ENCODE measurements at places on chromosomes 6 and 20.
A peak's percentile ranks its signal among the peaks of the same experiment; 100 is the strongest.

GRCh38 chr6:3803627-3804468 is 45.3 kb upstream of the FAM50B start:
- peak; percentile 50 for DNase-seq

- no peak for DNase-seq
Measured at GRCh38 chr6:90415178-90415577, 118.5 kb upstream of the BACH2 start.

DNA sequence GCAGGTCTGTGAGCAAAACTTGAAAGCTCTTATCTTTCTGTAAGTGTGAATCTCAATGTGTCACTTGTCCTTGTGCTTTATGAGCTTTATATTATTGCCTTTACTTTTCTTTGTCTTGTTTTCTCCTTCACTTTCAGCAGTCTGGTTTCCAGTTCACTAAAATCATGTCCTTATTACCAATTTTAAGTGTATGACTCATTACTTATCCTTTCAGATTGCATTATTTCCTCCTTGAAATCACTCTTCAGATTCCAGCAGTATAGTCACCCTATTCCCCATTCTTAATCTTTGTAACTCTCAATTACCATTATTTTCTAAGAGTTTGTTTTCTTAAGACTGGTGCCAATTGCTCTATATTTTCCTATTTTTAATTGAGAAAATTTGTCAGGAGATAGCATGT is 117.4 kb upstream of the GRIK2 start:
- no peak for DNase-seq

DNA sequence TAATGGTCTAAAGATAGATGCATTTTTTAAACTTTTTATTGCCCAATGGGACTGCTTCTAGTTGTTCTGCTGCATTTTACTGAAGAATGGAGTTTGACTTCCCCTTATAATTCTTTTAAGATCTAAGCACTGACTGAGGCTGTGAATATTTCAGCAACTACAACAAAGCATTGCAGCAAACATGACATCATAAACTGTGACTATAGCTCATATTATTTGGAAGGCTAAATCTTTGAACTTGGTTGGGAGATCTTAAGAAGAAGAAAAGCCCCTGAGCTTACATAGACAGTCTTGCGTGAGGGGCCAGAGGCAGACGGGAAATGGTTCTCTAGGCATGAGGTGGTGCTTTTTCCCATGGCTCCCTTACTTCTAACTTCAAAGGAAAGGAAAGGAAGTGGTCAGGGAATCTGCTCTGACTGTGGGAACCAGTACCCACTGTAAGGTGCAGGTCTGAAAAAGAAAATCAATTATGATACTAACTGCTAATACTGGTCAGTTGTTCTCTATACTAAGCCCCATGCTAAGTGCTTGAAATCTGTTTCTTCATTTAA is 14.8 kb downstream of the HEY2 start:
- DNase-seq, result no peak

DNA sequence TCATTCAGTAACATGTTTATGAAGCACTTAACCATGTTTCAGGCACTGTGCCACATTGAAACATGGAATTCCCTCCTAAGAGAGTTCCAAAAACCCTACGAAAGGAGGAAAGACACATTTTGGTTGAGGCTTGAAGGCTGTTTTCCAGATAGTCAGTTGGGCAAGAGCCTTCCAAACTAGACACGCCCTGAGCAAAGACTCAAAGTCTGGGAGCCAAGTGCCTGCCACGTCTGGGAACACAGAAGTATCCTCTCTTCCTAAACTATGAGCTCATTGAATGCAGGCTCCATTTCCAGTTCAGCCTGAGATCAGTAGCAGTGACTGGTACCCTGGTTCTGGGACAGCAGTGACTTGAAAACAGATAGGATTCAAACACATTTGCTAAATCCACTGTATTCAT is 74.5 kb upstream of the FAM8A1 start:
- DNase-seq, result no peak

- peak; percentile 80 for DNase-seq
Measured at GRCh38 chr6:15901141-15902115, 227.5 kb upstream of the MYLIP start.

DNA sequence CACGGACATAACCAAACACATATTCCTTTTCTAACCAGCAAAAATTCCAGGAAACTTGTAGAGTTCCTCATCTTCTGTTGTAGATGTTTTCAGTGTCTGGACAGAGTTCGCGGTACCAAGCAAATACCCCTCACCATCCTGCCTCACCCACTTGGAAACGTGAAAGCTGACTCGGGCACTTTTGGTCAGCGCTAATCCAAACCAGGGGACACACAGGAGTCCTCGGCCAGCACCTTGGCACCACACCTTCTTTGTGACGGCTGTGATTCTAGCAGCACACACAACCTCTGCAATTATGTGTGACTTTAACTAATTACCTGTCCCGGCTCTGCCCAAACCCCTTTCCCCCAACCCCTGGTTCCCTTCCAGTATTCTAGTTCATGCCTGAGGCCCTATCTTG is 58.1 kb downstream of the PLAGL1 start:
- no peak for DNase-seq

GRCh38 chr6:71043902-71044301 is 87.0 kb upstream of the B3GAT2 start:
- DNase-seq, result peak; percentile 17

DNA sequence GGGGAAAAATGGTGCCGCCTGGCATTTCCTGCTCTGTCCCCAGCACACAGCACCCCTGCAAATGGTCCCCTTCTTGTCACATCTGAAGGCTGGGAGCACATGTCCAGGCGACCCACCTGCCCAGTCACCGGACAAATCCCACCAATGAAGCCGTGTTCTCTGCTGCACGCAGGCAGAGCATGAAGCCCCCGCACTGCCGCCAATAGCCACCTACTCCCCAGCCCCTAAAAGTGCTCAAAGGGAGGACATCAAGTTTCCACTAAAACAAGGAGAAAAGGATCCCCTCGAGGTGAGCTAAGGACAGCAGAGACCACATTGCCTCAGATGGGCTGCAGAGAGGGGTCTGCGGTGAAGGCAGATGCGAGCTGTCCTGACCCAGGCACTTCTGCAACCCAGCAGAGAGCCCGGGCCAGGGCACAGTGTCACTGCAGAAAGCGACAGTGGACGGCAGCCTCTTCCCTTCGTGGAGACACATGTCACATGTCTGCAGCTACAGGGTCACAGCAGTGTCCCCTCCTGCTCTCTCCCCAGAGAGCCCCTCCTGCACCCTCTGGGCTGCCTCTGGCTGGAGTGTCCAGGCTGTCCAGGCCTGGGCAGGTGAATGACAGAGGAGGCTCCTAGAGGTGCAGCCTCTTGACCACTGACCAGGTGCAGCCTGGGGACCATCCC is 221.5 kb downstream of the PREX1 start:
- DNase-seq, result no peak

GRCh38 chr6:27177485-27178406 is 69.8 kb upstream of the PRSS16 start:
- DNase-seq, result peak; percentile 94

- no peak for DNase-seq
Measured at GRCh38 chr6:142841915-142842314, 103.1 kb downstream of the HIVEP2 start.

GRCh38 chr6:114272582-114272981 is 70.2 kb downstream of the HS3ST5 start:
- no peak for DNase-seq

DNA sequence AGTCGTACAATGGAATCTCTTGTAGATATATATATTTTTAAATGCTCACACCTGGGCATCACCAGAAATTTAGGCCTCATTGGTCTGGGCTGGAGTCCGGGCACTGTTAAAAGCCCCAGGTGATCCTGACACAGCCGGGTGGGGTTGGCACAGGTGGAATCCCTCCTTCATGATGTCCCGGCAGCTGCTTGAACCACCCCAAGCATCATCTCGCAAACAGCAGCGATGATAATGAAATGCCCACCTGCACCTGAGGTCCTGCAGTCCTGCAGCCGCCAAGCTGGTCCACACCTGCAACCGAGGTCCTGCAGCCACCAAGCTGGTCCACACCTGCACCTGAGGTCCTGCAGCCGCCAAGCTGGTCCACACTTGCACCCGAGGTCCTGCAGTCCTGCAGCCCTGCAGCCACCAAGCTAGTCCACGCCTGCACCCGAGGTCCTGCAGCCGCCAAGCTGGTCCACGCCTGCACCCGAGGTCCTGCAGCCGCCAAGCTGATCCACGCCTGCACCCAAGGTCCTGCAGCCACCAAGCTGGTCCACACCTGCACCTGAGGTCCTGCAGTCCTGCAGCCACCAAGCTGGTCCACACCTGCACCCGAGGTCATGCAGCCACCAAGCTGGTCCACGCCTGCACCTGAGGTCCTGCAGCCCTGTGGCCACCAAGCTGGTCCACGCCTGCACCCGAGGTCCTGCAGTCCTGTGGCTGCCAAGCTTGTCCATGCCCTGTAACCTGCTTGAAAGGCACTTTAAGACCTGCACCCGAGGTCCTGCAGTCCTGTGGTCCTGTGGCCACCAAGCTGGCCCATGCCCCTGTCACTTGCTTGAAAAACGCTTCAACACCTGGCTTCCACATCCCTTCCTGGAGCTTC is 261.2 kb downstream of the DLL1 start:
- no peak for DNase-seq

- peak; percentile 66 for DNase-seq
Measured at GRCh38 chr6:136723780-136724179, 68.5 kb downstream of the MAP3K5 start.

DNA sequence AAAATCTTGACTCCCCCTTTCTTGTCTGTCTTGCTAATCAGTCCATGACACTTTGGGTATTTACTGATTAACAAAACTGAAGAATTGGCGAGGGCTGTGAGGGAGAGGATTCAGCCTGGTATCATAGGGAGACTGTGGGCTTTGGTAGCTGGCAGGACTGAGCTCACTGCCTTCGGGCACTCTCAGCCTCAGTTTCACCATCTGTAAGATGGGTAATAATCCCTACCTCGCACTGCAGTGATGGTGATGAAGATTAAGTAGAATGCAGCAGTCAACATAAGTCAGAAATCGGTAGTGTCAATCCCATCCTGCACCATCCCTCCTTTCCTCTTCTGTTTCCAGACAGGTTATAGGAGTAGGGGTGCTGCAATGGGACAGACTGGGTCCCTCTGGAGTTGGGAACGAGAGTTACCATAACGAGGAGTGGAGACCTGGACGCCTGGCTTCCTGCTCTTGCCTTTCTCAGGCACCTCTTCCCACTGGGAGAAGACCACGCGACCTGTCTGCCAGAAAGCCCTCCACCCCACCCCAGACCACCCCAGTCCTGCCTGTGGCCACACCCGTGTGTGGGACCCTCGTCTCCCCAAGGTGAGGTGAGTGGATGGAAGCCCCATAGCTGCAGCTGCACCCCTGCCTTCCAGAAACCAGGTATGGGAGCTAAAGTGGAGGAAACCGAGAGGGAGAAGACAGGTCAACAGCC is 99.1 kb downstream of the SNX5 start:
- no peak for DNase-seq

- DNase-seq, result peak; percentile 80
Measured at GRCh38 chr6:30325150-30325872, 1.4 kb upstream of the TRIM39 start.

DNA sequence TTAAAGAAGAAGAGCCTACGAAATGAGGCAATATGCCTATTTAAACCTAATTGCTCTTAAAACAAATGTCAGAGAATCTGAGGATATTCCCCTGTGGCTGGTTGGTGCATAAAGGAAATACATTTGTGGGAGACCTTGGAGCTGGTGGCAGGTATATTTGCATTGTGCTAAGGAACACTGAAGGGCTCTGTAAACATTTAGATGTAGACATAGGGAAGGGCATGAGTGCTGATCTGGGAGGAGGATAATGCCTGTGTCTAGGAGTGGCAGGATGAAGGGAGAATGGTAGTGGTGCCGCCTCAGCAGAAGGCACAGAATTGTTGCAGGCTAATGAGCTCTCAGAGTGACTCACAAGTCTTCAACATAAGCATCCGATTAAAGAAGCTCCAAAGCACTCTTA is 85.8 kb downstream of the CD164 start:
- no peak for DNase-seq

GRCh38 chr6:67880939-67881705 is 754.0 kb upstream of the ADGRB3 start:
- DNase-seq, result no peak

GRCh38 chr20:50138120-50138478 is 15.4 kb downstream of the PEDS1 start:
- DNase-seq, result no peak

DNA sequence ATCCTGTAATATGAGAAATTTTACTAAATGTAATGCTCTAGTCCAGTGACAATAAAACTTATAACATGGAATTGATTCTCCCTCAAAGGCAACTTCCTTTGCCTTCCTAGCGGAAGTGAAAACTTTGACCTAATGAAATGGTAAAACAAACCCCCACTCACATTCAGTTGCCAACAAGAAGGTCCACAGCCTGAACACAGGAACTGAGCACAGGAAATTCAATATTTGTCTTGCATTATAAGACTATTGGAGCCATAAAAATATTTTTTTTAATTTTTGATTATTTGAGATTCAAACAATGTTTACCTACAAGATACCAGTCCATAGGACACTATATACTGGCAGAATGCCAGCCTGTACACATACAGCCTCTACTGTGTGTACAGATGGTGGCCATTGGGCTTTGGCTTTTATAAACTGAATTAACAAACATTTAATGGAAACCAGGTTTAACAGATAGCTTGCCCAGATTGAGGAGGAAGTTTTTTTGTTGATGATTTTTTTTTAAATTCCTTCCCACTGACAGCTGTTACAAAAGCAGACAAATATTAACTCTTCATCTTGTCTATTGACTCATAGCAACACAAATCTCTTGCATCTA is 481.5 kb upstream of the JAG1 start:
- no peak for DNase-seq

DNA sequence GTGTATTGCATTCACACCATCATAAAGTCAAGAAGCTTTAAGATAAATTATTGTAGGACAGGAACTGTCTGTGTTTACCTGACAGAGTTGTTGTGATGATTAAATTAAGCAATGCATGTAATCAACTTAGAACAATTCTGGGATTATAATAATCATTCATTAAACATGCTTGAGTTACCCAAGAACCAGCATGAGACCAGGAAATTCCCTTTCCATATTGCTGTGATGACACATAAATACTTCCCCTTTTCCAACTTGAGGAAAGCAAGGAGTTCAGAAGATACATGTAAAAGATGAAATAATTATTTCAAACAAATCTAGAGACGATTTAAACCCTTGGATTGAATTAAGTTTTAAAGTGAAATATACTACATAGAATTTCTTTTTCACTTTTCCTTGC is 404.4 kb downstream of the GJA1 start:
- DNase-seq, result no peak

- no peak for DNase-seq
Measured at GRCh38 chr6:136359851-136360250, 70.2 kb upstream of the BCLAF1 start.

GRCh38 chr6:53244958-53245357 is 96.3 kb upstream of the GCM1 start:
- no peak for DNase-seq

- DNase-seq, result no peak
Measured at GRCh38 chr6:15343490-15344191, 97.8 kb downstream of the JARID2 start.

DNA sequence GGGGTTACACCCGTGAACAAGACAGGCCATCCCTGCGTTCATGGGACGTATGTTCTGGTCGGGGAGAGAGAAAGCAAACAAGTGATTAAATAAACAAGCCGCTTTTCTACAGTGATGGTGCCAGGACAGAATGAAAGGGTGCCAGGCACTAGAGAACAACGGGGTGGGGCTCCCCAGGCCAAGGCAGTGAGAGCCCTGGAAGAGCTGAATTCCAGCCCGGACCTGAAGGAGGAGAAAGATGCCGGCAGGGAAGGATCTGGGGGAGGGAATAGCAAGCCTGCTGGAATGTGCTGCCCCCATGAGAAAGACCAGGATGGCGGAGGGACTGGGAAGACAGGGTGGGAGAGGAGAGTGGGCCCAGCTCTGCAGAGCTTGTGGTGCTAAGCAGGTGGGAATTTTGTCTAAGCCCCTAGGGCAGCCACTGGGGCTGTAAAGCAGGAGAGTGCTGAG is 7.5 kb downstream of the SNAI1 start:
- no peak for DNase-seq

Data from RPMI8226 (cell line).